Neural progenitor cell (in vitro differentiated cells): ENCODE measurements at places on chromosomes 12 and 14.

- no peak for DNase-seq
Measured at GRCh38 chr12:54413284-54414190, 5.5 kb downstream of the ITGA5 start.

GRCh38 chr12:6452944-6453630 is 1.2 kb downstream of the TAPBPL start:
- no peak for DNase-seq

DNA sequence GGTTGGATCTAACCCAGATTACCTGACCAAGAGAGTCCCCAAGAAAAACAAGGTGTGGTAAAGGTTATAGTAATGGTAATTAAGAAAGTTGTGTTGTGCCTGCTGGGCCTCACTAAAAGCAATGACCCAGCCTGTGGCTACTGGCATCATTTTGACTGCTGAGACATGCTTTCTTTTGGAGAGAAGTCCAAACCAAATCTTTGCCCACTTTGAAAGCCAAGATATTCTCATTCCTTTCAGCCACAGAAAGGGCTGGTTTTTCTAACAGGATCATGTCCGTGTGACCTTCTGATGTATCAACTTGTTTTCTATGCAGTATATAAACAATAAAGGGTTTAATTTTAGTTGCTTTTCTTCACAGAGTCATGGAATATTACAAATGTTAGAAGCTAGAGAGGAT is 388.6 kb downstream of the RAD51B start:
- DNase-seq, result no peak

DNA sequence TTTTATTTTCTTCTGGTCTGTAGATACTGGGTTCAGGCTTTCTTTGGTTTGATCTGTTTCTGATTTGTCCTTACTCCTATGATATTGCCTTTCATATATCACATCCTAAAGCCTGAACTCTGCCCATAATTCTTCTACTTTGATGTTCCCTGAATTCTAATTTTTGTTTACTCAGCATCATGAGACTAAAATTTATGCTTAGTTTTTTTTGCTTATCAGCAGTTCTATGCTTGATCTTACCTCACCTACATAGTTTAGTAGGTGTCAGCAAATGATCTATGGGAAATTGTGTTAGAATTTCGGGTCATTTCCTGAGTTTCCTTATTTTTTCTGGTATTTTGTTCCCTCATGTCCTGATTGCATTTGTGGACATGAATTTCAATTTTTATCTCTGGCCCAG is 94.2 kb downstream of the TMEM117 start:
- DNase-seq, result no peak

- DNase-seq, result no peak
Measured at GRCh38 chr12:40820794-40821484, 128.7 kb downstream of the CNTN1 start.

DNA sequence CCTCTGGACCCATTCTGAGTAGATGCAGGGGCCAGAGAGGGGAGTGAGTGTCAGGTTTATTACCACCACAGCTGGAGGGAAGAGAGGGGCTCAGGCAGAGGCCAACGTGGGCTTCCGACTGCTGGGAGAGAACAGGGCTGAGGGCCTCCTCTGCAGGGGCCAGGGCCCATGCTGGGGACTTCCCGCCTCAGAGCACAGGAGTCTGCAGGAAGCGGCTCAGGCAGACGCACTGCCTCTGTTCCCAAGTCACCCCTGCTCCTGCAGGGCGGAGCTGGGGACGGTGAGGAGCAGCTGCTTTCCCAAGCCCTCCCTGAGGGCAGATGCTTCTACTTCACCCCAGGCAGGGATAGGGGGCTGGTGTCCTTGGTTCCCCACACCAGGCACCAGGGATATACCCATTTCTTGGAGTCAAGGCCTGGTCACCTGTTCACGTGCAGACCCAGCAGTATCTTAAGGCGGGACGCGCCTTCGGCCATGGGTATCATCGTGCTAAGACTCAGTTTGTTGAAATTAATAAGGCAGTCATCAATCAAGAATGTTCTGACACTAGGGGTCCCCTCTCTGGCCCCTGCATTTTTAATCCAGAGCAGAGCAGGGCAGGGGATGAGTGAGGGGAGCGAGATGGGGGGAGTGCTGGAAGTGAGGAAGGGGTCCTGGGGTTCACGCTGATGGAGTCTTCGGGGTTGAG is 100.0 kb downstream of the PIWIL1 start:
- DNase-seq, result no peak

- no peak for DNase-seq
Measured at GRCh38 chr14:76396714-76397187, 20.8 kb downstream of the ESRRB start.

- no peak for DNase-seq
Measured at GRCh38 chr14:43480976-43481375, 1026.1 kb downstream of the FSCB start.

DNA sequence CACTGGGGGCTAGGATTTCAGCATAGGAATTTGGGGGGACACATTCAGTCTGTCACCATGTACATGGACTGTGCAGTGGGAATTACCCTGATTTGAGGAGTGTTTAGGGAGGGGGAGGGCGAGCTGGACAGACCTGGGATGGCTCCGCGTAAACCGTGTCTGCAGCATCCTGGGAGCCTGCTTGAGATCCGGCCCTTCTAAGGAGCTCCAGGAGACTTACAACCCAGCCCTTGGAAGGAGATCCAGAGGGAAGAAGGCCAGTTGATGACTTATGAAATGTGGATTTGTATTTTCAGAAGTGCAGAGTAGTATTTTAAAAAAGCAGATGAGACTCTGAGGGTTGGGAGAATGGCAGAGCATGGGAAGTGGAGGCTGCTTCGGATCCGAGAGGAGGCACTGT is 153.2 kb downstream of the CACNA1C start:
- no peak for DNase-seq

DNA sequence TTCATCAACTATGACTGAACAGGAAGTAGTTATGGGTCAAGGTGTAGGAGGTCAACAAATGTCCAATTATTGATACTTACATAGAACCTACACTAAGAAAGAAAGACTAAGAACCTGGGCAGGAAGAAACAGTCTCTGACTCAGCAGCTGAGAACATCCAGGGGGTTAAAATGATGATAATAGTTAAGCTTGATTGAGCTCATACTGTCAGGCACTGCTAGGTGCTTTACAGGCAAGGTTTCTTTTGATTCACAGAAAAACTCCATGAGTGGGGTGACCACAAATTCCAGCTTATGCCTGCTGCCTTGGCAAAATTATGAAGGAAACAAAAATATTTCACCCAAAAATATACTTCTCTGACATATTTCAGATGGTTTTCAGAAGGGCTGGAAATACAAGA is 75.0 kb downstream of the ACADS start:
- DNase-seq, result no peak

DNA sequence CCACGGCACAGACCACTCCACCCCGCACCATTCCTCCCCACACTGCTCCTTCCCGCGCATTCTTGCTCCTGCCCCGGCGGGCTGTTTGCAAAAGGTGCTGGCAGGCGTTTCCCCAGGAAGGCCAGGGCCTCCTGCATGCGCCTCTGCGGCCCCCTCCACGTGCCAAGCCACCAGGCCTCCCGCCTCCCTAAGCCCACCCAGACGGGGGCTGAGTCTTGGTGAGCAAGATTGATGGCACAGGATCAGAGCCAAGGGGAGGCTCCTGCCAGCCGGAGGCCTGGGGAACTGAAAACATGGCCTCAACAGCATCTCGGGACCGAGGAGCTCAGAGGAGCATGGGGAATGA is 328.3 kb upstream of the DIO3 start:
- DNase-seq, result no peak

DNA sequence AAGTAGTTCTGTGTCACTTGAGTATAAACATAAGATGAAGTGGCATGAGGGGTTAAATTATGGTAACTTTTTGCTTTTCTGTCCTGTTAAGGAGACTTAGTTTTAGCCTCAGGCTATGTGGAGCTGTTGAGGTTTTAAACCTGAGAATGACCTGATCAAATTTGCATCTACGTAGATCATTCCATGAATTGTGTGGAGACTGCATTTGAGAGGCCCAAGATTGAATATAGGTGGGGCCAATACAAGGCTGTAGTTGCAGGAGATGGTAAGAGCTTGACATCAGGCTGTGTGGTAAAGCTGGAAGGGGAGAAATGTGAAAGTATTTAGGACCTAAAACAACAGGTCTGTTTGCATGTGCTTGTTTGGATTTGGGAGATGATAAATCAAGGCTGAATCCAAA is 249.5 kb downstream of the SLC16A7 start:
- no peak for DNase-seq

DNA sequence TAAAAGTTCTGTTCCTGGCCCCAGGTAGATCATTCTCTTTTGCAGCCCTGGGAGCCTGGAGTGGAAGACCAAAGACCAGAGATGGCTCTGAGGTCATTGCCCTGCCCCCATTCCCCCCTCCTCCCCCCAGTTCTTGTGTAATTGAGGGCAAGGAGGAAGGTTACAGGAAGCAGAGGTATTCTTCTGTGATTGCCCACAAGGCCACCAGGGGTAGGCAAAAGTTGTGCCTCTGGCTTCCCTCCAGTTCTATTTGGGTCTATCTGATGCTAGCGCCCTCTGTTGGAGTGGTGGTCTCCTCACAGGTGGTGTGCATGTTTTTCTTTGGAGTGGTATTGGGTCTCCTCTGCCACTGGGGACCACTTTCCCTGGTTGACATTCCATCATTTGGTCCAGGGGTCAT is 41.2 kb upstream of the CRY1 start:
- peak; percentile 40 for DNase-seq

DNA sequence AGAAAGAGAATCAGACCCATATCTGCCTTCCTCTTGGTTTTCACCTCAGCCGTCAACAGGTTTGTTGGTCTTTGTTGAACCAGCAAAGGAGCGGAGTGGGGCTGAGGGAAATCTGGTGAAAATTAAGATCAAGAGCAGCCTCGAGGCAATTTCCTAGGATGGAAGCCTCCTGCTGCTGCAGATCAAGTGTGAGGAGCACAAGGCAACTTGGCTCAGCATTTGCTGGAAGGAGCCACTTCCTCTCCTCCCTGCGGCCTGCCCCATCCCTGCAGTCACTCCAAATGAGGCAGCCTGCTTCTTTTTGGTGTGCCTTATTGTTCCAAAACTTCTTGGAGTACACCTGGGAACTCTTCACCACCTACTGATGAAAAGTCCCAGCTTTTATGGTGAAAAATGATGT is 4.9 kb downstream of the TC2N start:
- DNase-seq, result no peak

GRCh38 chr14:91100102-91100501 is 13.8 kb upstream of the DGLUCY start:
- no peak for DNase-seq

- DNase-seq, result no peak
Measured at GRCh38 chr12:1464925-1465324, 129.5 kb downstream of the FBXL14 start.

- no peak for DNase-seq
Measured at GRCh38 chr12:108567406-108568337, 5.3 kb downstream of the ISCU start.

GRCh38 chr12:68349220-68349621 is 17.1 kb upstream of the MDM1 start:
- DNase-seq, result peak; percentile 38

DNA sequence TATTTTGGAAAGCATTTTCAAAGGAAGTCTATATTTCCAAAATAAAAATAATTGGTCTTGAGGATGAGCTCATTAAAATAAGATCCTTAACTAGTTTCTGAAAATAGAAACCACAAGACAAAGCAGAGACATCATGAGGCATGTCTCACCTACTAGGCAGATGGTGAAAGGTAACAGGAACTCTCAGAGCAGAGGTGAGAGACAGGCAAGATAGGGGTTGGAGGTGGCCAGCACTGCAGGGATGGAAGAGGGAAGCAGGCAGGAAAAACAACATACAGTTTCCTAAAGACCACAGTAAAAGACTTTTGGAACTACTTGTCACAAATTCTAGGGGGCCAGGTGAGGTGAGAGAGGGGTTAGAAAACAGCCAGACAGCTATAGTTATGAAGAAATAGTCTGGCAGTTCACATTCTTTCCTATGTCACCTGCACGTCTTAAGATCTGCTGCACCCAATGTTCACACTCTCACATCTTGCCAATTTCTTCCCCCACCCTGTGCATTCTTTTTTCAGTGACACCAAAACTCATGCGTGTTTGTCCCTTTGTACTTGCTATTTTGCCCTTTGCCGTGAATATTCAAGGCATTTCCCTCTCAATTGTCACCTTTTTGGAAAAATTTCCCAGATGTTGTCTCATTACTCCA is 341.7 kb upstream of the KITLG start:
- no peak for DNase-seq

DNA sequence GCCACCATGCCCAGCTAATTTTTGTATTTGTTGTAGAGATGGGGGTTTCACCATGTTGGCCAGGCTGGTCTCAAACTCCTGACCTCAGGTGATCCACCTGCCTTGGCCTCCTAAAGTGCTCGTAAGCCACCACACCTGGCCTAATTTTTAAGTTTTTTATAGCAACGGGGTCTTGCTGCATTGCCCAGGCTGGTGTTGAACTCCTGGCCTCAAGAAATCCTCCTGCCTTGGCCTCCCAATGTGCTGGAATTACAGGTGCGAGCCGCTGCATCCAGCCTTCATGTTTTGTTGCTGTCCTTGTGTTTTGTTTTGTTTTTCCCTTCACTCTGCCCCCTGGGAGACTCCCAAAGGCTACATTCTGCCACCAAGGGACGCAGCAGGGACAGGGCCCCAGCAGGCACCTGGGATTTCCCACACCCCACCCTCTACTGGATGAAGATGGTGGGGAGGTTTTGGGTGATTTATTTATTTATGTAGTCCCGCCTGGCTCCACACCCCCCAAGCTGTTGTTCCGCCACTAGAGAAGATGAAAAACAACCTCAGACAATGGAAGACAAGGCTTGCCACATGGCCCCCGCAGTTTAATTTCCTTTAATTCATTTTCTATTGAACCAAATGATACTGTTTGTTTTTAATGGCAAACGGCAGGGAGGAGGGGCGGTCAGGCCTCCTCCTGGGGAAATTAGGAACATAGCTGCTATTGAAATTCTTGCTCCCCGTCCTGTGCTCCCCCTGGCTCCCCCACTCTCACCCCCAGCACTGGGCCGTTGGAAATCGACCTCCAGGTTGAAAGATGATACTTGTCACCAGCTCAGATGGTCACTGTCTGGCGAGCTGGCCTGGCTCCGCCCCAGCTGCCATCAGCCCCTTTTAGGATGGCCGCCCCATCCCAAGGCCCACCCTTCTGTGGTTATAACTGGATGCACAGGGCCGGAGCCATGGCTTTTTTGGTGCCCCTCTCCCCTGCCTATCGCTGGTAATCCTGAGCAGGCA is 70.3 kb downstream of the RNFT2 start:
- no peak for DNase-seq

DNA sequence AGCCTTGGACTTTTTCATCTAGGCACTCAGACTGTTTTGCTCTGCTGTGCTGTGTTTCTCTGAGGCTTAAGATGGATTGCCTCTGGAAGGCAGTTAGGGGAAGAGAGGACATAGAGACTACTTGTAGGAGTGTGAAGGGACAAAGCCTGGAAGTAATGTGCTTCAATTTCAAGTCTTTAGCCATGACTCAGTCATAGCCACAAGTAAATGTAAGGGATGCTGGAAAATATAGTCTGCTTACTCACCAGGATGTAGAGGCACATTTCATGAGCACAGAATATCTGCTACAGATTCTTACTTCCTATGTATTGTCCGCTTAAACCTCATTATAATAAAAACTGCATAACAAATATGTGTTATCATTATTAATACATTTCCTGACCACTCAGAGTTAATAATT is 794.3 kb upstream of the NOVA1 start:
- DNase-seq, result no peak
